Right renal pelvis (tissue), 4 donors: ENCODE measurements at places on chromosomes 3 and 15. TPM values are rescaled to one million over a fixed set of nuclear protein-coding genes. Genes with fewer than 3 reads are reported as not detected.
A peak's percentile ranks its signal among the peaks of the same experiment; 100 is the strongest.

SNURF gene
- 57.2 TPM for polyA plus RNA-seq

GRCh38 chr3:194231929-194232832 is 96.2 kb downstream of the HES1 start:
- no peak for DNase-seq

RYR3 gene
- polyA plus RNA-seq = 7.2 TPM

DNA sequence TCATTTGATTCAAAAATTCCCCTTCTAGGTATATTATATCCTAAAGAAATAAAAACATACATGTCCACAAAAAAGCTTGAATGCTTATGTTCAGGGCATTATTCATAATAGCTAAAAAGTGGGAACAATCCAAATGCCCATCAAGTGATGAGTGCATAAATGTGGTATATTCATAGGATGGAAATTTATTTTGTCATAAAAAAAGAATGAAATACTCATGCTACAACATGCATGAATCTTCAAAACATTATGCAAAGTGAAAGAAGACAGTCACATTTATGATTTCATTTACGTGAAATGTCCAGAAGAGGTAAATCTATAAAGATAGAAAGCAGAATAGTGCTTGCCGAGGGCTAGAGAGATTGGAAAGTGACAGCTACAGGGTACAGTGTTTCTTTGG is 83.6 kb upstream of the SLC25A36 start:
- no peak for DNase-seq

- no peak for DNase-seq
Measured at GRCh38 chr3:30231277-30232141, 374.9 kb upstream of the TGFBR2 start.

CCR8 gene
- polyA plus RNA-seq = not detected

DNA sequence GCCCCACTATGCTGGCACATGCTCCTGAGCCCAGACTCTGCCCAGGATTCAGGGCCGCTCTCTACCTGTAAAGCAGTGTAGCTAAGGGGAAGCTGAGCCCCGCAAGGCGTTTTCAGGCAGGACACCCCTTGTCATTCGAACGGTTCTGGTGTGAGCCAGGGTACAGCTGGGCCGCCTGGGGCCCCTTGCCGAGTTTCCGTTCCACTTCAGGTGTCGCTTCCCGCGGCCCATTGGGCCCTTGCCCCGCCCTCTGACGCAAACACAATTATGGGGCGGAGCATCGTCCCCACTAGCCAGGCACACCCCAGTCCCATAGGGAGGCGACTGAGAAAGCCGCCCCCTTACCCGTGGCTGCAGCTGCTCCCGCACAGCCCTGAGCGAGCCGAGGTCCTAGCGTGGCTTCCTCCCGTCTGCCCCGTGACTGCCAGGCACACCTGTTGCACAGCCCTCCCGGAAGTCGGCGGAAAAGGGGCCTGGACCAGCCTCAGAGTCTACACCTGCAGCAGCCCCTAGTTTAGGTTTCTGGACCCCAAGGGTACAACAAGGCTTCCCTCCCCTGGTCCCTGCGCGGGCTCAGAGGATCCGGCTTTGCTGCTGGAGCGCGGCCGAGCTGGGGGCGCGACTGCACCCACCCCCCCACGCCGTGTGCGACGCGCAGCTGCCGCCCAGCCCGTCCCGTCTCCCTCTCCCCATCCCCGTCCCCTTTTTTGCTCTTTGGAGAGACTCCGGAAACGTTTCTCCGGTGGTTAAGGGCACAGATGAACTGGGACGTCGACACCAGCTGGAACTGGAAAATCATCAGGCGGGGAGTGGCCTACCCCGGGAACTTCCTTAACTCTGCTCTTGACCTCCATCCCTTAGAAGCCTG is at the start of gene PLSCR2:
PLSCR2 (minus strand) TSS at position 412 of the 868 bp plus-strand sequence. CDS start 9,657 bp downstream, outside the sequence.
- DNase-seq = no peak

GRCh38 chr15:40992241-40992741 is 39.0 kb downstream of the CHAC1 start:
- peak; percentile 44 for DNase-seq

NOP10 gene
- 148 TPM for polyA plus RNA-seq

GRCh38 chr15:37789881-37790280 is 144.6 kb upstream of the TMCO5A start:
- DNase-seq = no peak

TRH gene
- 0.51 TPM for polyA plus RNA-seq

DNA sequence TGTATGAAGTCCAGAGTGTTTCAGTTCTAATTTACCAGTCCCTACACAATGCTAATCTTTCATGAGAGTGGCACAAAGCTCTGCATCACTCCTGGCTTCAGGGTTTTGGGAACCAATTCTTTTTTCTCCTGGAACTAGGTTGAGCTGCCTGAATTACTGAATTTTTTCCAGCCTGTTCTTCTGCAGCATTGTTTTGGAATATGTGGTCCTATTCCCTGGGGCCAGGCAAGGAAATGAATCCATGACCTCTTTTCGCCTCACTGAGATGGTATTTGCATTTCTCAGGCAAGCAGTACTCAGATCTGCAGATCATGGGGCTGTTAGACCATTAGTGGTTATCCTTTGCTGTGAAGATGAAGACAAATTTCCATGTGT is 25.6 kb upstream of the GPR171 start:
- DNase-seq = no peak

- DNase-seq = no peak
Measured at GRCh38 chr15:23038726-23039142, 635 bp downstream of the TUBGCP5 start.

- DNase-seq = no peak
Measured at GRCh38 chr3:13748276-13748879, 131.5 kb downstream of the WNT7A start.

DNA sequence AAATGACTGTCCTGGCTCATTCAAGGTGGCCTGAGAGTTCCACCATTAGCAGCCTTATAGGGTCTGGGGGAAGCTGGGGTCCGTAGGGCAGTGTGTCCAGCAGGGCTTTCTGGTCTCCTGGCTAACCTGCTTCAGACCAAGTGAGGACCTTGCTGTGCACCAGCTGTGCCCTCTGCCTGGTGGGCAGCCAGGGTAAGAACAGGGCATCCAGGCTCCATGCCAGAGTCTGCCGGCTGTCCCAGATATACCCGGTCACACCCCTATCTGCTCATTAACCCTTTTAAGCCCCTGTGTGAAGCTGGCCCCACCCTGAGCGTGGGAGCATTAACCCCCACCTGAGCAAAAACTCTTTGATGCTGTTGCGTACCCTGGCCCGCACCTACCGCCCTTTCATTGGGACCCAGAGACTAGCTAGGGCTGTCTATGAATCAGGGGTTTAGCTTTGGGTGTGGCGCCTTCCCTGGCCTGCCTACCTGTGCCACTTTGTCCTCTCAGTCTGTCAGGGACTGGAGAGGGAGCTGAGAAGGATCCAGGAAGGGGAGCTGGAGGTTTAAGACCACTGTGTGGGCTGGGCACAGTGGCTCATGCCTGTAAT is 17.6 kb downstream of the SEMA3F start:
- no peak for DNase-seq

CDV3 gene
- 130 TPM for polyA plus RNA-seq

- no peak for DNase-seq
Measured at GRCh38 chr15:78989701-78990240, 44.9 kb upstream of the CTSH start.

GHRL gene
- polyA plus RNA-seq = 4.3 TPM

MITF gene
- 49.2 TPM for polyA plus RNA-seq

KY gene
- 1.5 TPM for polyA plus RNA-seq

GRCh38 chr3:158486200-158486599 is 84.8 kb upstream of the MLF1 start:
- no peak for DNase-seq

GRCh38 chr3:120095979-120096426 is 1.8 kb upstream of the GSK3B start:
- DNase-seq = no peak

DNA sequence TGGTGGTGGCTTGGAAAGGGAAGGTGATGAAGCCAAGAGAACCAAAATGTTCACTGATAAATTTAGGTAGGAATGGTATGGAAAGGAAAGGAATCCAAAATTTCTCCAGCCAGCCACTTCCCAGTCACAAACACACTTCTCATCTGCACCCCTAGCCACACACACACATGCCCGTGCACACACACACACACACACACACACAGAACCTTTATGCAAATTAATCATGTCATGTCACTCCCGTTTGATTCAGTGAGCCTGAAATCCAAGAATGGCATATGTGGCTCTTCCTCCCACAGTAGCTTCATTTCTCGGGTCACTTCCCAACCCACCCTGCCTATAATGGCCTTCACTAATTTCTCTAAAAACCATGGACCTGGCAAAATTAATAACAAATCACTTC is 3.1 kb upstream of the HLTF start:
- no peak for DNase-seq

TP53BP1 gene
- polyA plus RNA-seq = 75.1 TPM
